ENCODE measurements at places on chromosomes 2 and 18. TPM values are rescaled to one million over a fixed set of nuclear protein-coding genes. Genes with fewer than 3 reads are reported as not detected.

GPAT2 gene
- 8.2 TPM for total RNA-seq

CIB4 gene
- total RNA-seq = not detected

WDR54 gene
- 14.6 TPM for total RNA-seq

BCL11A gene
- 4.5 TPM for total RNA-seq

DSG1 gene
- total RNA-seq = not detected

OR6B2 gene
- not detected for total RNA-seq

MAP3K19 gene
- total RNA-seq = not detected

GRCh38 chr2:48851161-48851560 is 95.6 kb upstream of the LHCGR start:
- no peak for DNase-seq

GRCh38 chr2:214989187-214989586 is 149.2 kb downstream of the ABCA12 start:
- no peak for DNase-seq

DNA sequence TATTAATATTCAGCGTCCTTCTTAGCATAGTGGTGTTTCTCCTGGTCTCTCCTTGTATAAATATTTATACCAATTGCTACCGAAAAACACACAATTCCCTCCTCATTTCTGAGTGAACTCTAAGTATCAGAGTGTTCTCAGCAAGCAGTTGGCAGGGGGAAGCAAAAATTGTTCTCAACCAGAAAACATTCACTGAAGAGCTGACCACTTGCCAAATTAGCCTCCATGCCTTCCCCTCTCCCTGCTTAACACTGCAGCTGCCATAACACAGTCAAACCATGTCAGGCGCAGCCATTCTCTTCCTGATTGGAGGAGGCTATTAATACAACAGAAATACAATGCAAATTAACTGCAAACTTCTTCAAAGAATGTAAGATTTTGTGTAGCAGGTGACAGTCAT is 105.0 kb downstream of the COL6A3 start:
- DNase-seq = no peak

GRCh38 chr2:88810488-88810887 is 119.0 kb downstream of the RPIA start:
- peak; percentile 75 for DNase-seq

DNA sequence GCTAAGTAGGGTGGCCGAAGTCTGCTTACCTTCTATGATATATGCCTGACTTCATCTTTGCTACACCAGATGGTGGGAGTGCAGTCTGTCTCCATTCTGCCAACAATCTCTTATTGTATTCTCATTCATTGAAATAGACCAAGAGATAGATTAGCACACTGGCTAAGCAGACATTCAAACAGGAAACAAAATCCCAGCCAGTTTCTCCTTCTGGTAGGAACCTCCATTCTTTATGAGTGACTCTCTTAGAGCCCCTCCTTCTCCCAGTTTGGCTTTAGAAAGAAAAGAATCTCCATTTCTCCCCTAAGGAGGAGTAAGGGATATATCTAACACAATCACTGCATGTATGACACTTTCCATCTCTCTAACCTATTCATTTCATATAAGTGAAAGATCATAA is 118.9 kb upstream of the COL5A2 start:
- no peak for DNase-seq

- DNase-seq = no peak
Observed at GRCh38 chr2:224333726-224334482, 68.0 kb downstream of the FAM124B start.

GRCh38 chr18:2723207-2723606 is 67.7 kb downstream of the SMCHD1 start:
- no peak for DNase-seq

- DNase-seq = peak; percentile 31
Observed at GRCh38 chr2:190592831-190593230, 56.1 kb upstream of the NAB1 start.

DNA sequence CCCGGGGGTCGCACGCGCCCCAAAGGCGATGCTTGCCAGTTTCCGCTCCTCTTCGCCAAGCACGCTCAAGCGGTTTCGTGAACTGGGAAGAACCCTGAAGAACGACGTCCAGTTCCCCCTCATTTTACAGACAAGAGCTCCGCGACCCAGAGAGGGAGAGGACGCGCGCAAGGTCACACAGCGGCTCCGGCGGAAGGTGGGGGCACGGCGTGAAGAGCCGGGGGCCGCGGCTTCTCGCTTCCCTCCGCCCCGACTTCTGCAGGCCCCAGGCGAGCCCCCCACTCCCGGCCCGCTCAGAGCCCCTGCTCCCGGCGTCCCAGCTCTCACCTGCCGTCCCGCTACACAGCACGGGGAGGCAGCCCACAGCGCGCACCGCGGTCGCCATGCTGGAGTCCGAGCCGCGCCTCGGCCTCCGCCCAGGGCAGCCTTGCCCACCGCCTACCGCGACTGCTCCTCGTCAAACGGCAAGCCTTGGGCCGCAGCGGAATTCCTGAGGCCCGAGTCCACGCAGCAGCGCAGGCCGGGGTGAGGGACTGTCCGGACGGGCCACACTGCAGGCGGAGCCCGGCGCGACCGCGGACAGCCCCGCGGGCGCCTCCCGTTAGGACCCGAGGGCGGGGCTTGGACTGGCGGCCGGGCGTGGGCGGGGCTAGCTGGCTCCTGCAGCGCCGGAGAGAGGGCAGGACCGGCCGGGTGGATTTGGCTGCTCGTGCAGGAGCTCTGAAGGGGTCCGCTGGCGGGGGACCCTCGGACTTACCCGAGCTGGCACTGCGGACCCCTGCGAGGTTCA is at the start of gene MRPS5:
Gene MRPS5, minus strand, starts transcription at position 402 of the 790 bp plus-strand sequence. Its CDS starts 17 bp downstream, at position 385.
- DNase-seq = peak; percentile 93

DNA sequence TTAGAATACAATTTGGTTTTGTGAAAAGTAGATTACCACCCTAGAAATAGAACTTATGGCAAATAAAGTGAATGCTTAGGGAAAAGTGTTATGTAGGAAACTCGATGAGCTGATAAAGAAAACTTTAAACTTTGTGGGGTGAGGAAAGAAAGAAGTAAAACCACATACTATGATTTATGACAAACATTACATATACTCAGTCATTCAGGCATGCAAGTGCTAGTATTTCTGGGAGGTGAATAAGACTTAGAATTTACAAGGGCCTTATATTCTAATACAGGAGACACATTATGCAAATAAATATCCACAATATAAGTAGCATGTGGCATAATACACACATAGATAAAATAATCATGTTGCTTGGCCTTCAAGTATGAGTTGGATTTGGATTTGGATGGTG is 618.1 kb downstream of the XIRP2 start:
- no peak for DNase-seq

DNA sequence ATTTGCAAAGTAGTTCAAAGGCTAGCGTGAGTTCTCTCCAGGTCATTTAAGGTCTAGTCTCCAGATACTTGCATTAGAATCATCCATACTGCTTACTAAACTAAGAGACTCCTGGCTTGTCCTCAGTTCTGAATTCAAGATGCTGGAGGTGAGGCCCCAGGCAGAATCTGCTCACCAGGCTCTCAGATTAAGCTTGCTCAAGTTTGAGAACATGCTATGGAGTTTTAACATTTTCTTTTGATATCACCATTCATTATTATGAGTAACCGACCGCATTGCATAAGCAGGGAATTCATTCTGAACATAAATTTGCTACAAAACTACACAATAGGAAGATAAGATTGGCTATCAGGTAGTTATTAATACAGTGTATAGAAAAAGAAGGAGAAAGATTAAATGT is 409.7 kb upstream of the FANCL start:
- DNase-seq = no peak

DNA sequence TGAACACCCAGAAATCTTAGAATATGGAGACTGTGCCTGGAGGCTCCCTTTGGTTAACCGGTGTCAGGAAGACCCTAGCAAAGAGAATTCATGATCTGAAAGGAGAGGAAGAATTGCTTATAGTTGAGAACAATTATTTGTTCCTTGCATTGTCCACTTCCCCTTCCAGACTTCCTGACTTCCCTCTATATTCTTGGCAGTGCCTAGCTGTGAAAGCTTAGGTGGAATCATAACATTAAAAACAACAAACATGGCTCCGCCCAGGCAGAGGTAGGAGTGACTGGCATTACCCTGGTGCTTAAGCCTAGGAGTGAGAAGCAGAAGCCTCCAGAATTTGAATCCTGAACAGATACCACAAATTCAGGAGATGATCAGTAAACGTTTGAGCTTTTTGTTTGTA is 1.9 kb downstream of the TTL start:
- no peak for DNase-seq

DNA sequence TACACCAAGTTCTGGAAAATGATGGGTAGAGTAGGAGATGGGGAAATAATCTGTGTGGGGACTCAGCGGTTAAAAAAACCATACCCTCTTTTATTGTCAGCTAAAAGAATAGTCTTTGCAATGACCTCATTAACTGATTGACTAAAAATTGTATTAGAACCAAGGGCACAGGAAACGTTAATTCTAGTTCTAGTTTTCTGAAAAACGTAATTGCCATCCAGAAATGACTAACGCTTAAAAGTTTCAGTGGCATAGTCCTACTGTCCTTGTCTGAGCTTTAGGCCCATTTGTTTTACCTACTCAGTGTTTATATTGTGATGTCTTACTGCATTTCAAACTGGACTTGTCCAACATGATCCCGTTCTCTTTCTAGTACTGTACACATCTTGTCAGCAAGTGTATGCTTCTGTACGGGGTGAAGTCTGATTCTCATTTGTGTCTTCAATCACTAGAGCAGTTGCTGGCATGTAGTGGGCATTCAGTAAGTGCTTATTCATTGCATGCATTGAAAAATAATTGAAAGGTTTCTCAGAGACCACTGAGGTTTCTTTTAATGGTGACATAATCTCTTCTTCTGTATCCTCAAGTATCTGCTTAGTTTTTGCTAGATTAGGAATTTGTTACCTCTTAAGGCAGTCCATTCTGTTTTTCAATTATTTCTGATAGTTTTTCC is 81.5 kb downstream of the ZNF407 start:
- DNase-seq = no peak

GRCh38 chr2:238262496-238263122 is 22.8 kb upstream of the HES6 start:
- no peak for DNase-seq

DNA sequence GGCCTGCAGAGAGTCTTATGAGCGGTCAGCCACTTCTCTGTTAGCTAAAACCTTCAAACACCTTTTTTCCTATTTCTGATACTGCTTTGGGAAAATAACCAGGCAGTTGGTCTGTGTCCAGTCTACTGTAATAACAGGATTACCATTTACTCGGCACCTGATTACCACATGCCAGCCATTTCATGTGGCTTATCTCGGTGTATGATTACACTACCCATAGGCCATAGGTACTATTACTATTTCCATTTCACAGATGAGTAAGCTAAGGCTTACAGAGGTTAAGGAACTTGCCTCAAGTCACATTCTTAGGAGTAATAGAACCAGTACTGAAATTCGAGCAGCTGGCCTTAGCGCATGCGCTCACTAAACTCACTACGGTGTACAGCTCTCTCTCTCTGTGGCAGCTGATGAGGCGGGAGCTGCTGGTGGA is 147.2 kb upstream of the L3MBTL4 start:
- peak; percentile 26 for DNase-seq
